Smooth muscle cell of the coronary artery (primary cell): ENCODE measurements at places on chromosomes 3 and 15. TPM values are rescaled to one million over a fixed set of nuclear protein-coding genes. Genes with fewer than 3 reads are reported as not detected.

Gene P3H2
- total RNA-seq: 0.47 and 2.6 TPM in 2 replicates

Gene HEG1
- total RNA-seq: 63.1 and 129 TPM in 2 replicates

Gene RBP2
- not detected in 2 replicates for total RNA-seq

Gene C2CD4B
- total RNA-seq: 0.12 and 0.68 TPM in 2 replicates

Gene IQCH
- 1.3 and 2.1 TPM in 2 replicates for total RNA-seq

Gene ENTPD3
- 0.12 TPM in 1 of 2 replicates, not detected in the other for total RNA-seq

Gene FBN1
- total RNA-seq: 1,221 and 1,470 TPM in 2 replicates
